SK-N-SH (cell line): ENCODE measurements at places on chromosomes 6 and 20. TPM values are rescaled to one million over a fixed set of nuclear protein-coding genes. Genes with fewer than 3 reads are reported as not detected.
A peak's percentile ranks its signal among the peaks of the same experiment; 100 is the strongest.

DNA sequence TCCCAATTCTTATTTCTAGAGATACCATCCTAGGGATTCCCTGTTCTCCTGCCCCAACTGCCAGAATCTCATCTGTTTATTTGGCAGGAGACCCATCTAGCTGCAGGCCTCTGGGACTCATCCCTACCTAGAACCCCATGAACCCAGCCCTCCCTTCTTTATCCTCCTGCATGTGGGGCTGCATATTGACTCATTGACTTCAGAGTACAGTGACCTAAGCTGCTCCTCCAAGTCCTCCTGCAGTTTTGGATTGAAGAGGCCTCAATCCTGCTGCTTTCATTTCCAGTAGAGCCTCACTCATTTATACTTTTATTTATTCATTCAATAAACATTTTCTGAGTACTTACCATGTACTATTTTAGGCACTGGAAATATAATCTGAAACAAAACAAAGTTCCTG is 11.6 kb downstream of the TMEM200A start:
- peaks cover 13% of the 10 kb centered on the region for H3K4me1 ChIP-seq
- no peaks in the 10 kb centered on the region for H3K27me3 ChIP-seq
- no peak for DNase-seq
- no peak overlapping the region; the same call in 1 of the 2 replicates for H3K27ac ChIP-seq
- H3K36me3 ChIP-seq: no peaks in the 10 kb centered on the region

DNA sequence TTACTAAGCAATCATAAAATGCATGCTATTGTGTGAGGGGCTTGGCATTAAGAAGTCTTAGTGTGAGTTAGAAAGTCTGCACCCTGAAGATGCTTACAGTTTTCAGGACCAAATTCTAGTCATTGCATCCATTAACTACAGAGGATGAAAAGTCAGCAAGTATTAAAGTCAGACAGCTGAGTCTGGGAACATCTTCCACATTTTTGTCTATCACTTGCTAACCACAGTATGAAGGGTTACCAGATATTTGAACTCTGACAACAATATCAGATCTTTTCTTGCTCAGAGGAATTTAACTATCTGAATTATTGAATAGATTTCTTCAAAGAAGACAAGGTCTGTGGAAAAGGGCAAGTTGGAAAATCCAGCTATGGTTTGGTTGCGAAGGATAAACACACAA is 264.4 kb downstream of the BTBD9 start:
- no peaks in the 10 kb centered on the region for H3K27me3 ChIP-seq
- no peak overlapping the region for H3K27ac ChIP-seq
- peaks cover 24% of the 10 kb centered on the region for H3K4me1 ChIP-seq
- no peaks in the 10 kb centered on the region for H3K36me3 ChIP-seq
- no peak for DNase-seq

- DNase-seq: peak; percentile 29
- H3K4me1 ChIP-seq: no peaks in the 10 kb centered on the region
- H3K27ac ChIP-seq: no peak overlapping the region
- no peaks in the 10 kb centered on the region for H3K27me3 ChIP-seq
These were observed 870 bp downstream of the PAK5 start for GRCh38 chr20:9838035-9838377.

GRCh38 chr6:166667796-166668610 is 41.0 kb upstream of the RPS6KA2 start:
- H3K27me3 ChIP-seq: no peaks in the 10 kb centered on the region
- H3K36me3 ChIP-seq: no peaks in the 10 kb centered on the region
- H3K4me1 ChIP-seq: no peaks in the 10 kb centered on the region

DNA sequence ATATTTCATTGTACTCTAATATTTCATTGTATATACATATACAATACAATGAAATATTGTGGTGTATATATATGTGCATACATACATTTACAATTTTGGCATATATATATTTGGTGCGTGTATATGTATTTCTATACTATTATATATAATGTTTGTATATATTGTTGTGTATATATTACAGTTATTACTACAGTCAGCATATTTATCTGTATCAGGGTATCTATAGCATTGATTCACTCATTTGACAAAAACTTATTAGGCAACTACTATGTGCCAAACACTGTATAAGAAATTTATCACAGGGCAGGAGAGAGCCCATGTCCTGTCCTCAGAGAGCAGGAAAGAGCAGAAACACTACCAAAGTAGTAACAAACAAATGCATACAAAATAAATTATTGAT is 910.6 kb downstream of the QKI start:
- H3K27ac ChIP-seq: no peak overlapping the region
- H3K4me1 ChIP-seq: no peaks in the 10 kb centered on the region
- no peaks in the 10 kb centered on the region for H3K36me3 ChIP-seq
- no peak for DNase-seq

DNA sequence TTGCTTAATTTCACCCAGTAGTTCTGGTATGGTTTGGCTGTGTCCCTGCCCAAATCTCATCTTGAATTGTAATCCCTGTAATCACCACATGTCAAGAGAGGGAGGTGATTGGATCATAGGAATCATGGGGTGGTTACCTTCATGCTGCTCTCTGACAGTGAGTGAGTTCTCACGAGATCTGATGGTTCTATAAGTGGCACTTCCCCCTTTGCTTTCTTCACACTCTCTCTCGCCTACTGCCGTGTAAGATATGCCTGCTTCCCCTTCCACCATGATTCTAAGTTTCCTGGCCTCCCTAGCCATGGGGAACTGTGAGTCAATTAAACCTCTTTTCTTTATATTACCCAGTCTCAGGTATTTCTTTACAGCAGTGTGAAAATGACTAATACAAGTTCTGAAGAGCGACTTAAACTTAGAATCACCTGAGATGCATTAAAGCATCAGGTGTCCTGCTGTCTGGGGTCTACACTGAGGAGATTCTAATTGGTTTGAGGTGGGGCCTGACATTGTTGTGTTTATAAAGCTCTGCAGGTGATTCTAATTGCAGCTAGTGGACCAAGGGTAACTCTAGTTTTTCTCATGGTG is 82.1 kb upstream of the DTNBP1 start:
- H3K27me3 ChIP-seq: no peaks in the 10 kb centered on the region
- no peaks in the 10 kb centered on the region for H3K4me1 ChIP-seq
- no peak overlapping the region for H3K27ac ChIP-seq
- H3K4me3 ChIP-seq: no peak overlapping the region
- DNase-seq: no peak

GRCh38 chr20:17495826-17496225 is 35.4 kb downstream of the BFSP1 start:
- no peaks in the 10 kb centered on the region for H3K4me1 ChIP-seq
- DNase-seq: no peak
- H3K27ac ChIP-seq: no peak overlapping the region

DNA sequence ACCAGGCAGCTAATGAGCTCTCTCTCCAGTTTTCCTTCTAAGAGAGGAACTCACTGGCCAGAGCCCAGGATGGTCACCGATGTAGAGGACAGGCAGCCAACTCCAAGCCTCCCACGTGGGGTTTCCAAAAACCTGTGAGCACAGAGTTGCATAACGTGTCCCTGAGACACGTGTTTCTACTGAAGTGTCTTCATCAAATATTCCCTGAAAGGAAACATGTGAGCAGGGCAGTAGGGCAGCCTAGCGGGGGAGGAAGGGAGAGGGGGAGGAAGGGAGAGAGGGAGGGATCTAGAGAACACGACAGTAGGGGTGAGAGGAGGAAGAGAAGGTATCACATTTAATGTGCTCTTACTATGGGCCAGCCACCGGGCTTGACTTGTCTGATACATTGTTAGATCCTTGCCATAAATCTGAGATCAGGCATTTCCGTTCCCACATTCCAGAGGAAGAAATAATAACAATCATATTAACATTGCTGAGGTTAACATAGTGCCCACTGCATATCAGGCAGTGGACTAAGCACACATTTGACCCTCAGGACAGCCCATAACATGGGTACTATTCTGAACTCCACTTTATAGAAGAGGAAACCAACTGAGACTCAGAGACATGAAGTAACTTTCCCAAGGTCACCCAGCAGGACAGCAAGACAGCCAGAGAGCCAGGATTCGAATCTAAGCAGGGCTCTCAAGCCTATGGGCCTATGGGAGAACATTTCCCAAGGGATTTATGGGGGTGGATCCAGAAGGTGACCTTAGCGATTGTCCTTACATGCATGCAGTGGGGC is 4.5 kb upstream of the SYS1 start:
- H3K27me3 ChIP-seq: no peaks in the 10 kb centered on the region
- no peak for DNase-seq
- H3K36me3 ChIP-seq: no peaks in the 10 kb centered on the region

- H3K4me3 ChIP-seq: peak overlapping the region; percentile 57
- H3K27ac ChIP-seq: peak overlapping the region; percentile 43
- no peaks in the 10 kb centered on the region for H3K27me3 ChIP-seq
- no peaks in the 10 kb centered on the region; the same call in 1 of the 2 replicates for H3K4me1 ChIP-seq
- no peak for DNase-seq
These were observed 151.1 kb upstream of the B3GAT2 start for GRCh38 chr6:71107911-71108420.

Gene GRM1
- polyA plus RNA-seq: 0.03 and 0.05 TPM in 2 replicates

Gene NFS1
- 75.6 and 89.7 TPM in 2 replicates for polyA plus RNA-seq

Gene TP53TG5
- not detected in 2 replicates for polyA plus RNA-seq

Gene RSPH9
- polyA plus RNA-seq: 0.05 and 0.06 TPM in 2 replicates
